ENCODE measurements at places on chromosomes 2 and 18.

DNA sequence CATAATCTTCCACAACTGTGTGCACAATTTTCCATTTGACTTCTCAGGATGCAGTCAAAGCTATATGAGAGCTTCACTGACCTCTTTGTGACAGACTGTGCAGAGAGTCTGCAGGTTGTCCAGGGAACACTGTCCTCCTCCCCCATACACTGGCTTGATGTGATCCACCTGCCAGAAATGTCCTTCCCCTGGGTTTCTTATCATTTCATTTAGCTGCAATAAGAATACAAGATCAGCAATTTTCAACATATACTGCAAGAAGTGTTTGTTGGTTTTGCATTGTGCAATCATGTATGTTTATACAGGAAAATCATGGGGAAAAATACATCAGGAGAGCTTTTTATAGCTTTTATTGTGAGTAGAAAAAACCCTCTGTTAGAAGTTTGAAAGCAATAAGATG is 150.7 kb downstream of the RAB3GAP1 start:
- no peak for DNase-seq

GRCh38 chr2:100291152-100291970 is 30.9 kb downstream of the LONRF2 start:
- no peak for DNase-seq

DNA sequence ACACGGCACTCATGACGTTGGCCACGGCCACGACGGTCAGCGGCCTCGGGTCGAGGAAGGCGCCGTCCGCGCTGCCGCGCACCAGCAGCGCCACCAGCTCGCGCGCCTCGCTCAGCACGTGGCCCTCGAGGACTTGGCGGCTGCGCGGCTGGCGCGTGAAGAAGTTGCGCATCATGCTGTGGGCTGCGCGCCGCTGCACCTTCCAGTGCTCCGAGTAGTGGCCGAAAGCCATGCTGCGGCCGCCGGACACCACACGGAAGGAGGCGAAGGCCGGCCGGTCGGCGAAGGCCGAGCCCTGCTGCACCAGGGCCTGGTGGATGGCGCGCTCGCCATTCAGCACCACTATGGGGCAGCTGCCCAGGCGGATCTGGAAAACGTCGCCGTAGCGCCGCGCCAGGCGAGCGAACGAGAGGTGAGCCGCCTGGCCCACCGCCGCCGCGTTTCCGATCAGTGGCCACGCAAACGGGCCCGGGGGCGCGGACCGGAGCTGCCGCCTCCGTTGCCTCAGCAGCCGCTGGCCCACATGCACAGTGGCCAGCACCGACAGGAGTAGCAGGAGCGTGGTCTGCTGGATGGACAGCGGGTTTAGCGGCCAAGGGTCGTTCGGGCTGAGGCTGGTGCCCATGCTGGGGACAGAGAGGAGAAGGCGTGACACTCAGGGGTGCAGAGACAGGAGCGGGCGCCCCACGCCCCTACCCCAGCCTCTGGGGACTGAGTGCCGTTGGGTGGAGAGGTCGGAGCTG is 1.0 kb downstream of the CYP1B1 start:
- no peak for DNase-seq

GRCh38 chr18:46350598-46351159 is 246.5 kb downstream of the HAUS1 start:
- DNase-seq: no peak

GRCh38 chr2:191582355-191582754 is 95.6 kb upstream of the NABP1 start:
- no peak for DNase-seq

DNA sequence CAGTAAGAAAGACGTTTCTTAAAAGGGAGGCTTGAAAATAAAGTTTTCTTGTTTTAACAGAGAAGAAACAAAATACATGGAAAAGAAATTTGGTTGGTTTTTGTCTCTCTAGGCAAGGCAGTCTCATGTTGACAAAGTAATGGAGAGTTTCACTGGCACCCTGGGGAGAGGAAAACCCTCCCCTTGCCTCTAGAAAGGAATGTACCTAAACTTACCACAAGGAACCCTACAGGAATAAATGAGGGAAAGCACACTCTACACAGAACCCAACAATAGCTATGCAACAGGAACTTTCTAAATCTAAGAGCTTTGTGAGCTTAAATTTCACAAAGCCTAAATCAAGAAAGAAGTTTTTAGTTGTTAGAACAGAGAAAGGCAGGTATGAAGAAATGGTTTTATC is 37.0 kb downstream of the FIGN start:
- no peak for DNase-seq

GRCh38 chr2:188974164-188974563 is at the start of gene COL3A1:
Gene COL3A1 (plus strand): TSS chr2:188974373. CDS start chr2:188974490, 117 bp downstream.
- no peak for DNase-seq

DNA sequence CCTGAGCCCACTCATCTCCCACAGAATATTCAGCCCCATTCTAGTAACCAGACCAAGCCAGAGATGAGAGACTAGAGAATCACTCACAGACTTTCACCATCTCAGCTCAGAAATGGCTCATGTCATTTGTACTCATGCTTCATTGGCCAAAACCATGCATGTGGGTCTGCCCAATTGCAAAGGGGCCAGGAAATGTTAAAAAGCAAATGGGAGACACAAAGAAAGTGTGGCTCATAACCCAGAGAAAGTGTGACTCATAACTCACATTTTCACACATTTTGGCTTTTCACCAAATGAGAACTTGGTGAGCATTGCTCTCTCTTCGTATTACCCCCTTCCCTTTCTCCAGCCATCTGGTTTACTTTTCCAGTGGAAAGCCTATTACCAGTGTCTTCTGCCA is 66.2 kb downstream of the MDH1 start:
- no peak for DNase-seq

DNA sequence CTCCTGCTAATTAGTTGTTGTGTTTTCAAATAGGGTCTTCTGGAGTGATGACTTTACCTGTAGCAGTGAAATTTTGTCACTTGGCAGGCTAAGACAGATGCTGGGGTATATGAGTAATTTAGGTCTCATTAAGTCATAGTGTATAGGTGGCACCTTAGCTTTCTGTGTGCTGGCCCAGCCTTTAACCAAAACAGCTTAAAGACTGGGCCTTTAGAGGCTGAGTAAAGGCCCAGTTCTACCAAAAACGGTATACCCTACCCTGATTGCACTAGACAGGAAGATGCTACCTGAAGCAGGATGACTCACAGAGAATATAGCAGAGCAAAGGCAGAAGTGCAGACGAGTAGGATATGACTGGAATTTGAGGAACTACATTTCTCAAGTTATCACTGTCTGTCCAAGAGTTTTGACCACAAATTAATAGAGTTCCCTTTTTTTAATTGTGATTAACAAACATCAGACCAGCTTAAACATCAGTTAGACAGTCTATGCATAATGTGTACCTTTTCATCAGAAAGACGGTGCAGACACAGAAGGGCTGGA is 337.9 kb upstream of the SALL3 start:
- DNase-seq: no peak

DNA sequence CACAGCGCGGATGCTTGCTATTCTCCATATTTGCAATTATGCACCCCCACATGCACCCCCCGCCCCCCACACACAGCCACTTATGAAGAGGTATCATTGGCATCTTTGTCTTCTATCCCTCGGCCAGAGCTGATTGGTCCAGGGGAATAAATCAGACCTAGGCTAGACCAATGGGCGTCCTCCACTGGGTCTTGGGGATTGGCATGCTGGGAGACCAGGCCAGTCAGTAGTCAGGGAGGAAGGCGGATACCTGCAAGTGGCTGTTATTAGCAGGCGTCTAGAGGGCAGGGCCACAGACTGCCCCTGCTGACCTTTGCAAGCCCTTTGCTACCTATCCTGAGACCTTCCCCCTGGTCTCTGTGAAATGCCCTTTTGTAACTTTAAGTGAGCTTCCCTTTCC is 30.0 kb downstream of the ATOH8 start:
- DNase-seq: no peak

- no peak for DNase-seq
Observed at GRCh38 chr2:226738191-226738820, 61.3 kb downstream of the IRS1 start.

DNA sequence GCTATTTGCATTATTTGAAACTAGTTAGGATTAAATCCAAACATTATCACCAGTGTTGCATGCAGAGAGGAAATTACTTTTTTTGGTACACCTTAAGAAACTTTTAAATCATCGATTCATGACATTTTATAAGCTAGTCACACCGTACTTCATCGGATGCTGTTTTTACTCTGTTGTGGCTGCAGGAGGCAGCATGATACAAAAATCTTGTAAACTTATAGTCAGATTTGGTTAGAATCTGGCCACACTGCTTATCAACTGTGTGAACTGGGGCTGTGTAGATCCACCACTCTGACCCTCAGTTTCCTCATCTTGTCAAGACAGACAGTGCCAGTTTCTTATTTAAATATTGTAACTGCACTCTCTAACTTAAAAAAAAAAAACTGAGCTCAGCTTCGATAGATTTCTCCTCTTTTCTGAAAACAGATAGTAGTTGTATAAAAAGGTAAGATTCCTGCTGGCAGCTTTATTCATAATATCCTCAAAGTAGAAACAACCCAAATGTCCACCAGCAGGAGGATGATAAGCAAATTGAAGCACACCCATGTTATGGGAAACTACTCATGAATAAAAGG is 77.8 kb downstream of the RAPGEF4 start:
- no peak for DNase-seq

GRCh38 chr2:233267516-233268245 is 16.2 kb downstream of the ATG16L1 start:
- no peak for DNase-seq

GRCh38 chr2:217151509-217152206 is 291.8 kb upstream of the TNP1 start:
- DNase-seq: no peak

DNA sequence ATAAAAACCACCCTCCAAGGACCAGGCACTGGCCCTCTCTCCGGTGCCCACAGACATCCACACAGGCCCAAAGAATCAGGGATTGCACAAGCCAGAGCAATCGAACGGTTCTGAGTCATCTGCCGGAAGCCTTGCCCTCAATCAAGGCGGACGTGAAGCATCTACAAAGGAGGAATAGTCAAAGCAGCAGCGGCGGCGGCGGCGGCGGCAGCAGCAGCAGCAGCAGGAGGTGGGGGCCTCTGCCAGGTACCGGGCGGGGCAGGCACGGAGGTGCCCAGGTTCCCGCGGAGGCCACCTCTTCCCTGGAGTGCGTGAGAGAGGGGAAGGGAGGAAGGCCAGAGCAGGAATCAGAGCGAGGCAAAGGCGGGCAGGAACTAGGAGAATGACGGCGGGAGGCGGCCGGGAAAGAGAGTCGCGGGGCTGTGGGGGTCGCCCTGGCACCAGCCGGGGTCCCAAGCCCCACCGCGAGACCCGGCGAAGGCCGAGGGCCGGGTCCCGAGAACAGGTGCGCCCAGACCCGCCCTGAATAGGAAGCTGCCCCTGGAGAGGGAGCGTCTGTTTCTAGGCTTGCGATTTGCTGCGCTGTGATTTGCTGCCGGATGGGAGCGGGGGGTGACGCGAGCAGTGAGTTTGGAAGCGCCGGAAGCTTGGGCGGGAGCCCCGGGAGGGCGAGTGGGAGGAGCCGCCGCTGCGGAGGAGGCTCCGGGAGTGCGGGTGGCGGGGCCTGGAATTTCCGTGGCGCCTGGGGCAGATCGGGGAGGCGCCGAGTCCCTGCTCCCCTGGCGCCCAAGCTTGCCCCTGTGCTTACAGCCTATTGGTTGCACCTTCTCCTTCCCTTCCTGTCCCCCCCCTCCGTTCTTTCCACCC is at the start of gene SERPINB8:
Gene SERPINB8 (plus strand): TSS at position 140 of the 867 bp plus-strand sequence. CDS start 8,228 bp downstream, outside the sequence.
- DNase-seq: peak; percentile 64

DNA sequence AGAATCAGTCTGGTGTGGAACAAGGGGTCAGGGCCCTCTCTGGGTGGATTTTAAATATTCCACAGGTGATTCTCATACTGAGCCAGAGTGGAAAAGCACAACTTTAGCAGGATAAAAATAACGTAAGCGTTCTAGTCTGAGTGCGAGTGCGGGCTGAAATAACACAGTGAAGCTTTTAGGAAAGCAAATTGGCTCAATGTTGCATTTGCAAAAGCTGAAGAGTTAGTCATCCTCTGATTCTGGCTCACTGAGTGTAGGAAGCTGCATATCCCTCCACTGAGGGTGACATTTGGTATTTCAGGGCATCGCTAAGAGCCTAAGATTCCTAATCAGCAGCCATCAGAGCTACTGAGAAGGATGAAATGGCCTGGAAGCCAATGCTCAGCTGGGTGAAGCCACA is 134.7 kb downstream of the RIF1 start:
- DNase-seq: no peak

DNA sequence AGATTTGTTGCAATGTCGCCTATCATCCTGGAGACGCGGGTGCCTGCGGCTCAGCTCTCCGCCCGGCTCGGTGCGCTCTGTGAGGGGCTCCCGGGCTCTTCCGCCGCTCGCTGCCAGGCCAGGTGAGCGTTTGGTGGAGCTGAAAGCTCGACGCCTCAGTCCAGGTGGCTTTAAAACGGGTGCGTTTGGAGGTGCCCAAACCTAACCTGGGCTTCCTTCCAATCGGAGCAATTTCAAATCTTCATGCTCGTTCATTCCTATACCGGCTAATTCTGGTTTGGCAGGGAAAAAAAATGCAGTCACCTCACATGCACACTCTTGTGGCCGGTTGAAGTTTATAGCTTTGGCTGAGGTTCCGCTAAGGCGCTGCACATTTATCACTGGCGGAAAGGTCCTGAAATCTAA is at the start of gene SLC16A14:
Gene SLC16A14 (minus strand): TSS at position 274 of the 405 bp plus-strand sequence. CDS start 9,572 bp downstream, outside the sequence.
- no peak for DNase-seq

DNA sequence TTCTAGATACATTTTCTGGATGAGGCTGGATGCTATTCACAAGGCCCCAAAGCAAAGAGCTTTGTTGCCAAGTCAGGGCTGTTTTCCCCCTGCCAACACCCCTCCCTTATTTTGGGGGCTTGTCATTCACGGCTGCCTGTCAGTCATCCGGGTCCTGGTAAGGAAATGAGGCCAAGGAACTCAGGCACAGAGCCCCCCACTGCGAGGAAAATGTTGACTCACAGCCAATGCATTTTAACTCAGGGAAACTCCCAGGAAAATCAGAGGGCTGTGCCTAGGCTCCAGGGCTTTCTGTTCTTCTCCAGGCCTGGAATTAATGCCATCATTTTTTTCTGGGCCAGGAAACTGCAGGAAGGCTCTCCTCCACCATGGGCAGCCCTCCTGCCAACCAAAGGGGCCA is 241.1 kb downstream of the SMAD2 start:
- DNase-seq: no peak

GRCh38 chr2:72263776-72264060 is 116.1 kb upstream of the CYP26B1 start:
- DNase-seq: no peak

GRCh38 chr2:172864182-172864581 is 128.5 kb downstream of the RAPGEF4 start:
- no peak for DNase-seq

- DNase-seq: no peak
Observed at GRCh38 chr2:13667415-13667757, 950.6 kb downstream of the TRIB2 start.

DNA sequence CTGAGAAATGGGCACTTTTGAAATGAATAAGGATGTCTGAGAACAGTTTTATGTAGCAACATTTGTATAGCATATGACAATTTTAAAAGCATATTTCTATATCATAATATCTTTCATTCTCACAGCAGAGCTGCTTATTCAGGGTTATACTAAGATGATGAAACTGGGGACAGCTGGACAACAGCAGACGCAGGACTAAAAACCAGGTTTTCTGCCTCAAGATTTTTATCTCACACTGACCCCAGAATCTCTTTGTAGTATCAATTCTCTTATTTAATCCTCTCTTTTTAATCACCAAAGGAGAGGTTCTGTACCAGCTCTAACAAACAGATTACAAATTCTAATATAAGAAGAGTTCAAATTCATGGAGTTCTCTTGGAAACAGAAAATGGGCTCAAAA is 74.2 kb upstream of the TFCP2L1 start:
- no peak for DNase-seq

GRCh38 chr18:10776493-10776892 is 250.7 kb downstream of the NAPG start:
- no peak for DNase-seq

All from hypothalamus (tissue), 51 donors.